SJSA1 (cell line): ENCODE measurements at places on chromosomes 2 and 18.

- H3K36me3 ChIP-seq = peaks cover 4% of the 10 kb centered on the region; the same call in 1 of the 2 replicates
- no peak overlapping the region for H3K27ac ChIP-seq
- H3K4me3 ChIP-seq = no peak overlapping the region
- no peak for DNase-seq
- H3K27me3 ChIP-seq = no peaks in the 10 kb centered on the region
- H3K4me1 ChIP-seq = peaks cover 43% of the 10 kb centered on the region
Measured at GRCh38 chr2:9284521-9285297, 78.1 kb downstream of the ASAP2 start.

DNA sequence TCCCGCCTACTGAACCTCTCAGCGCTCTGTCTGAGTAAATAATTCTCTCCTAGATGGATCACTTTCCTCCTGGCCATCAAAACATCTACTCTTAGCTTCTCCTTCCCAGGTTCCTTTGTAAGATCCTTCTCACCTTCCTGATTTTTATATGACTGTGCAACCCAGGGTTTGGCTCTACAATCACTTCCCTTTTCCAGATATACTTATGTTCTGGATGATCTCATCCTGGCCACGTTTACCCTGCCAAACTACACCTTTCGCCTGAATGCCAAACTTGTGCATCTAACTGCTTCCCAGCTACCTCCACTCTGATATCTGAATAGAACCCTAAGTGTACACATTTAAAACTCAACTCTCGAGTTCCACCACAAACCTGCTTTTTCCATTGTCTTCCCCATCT, 290.5 kb upstream of the REV1 start:
- no peaks in the 10 kb centered on the region for H3K27me3 ChIP-seq
- no peak for DNase-seq
- no peak overlapping the region for H3K27ac ChIP-seq
- no peaks in the 10 kb centered on the region for H3K4me1 ChIP-seq
- H3K36me3 ChIP-seq = no peaks in the 10 kb centered on the region

DNA sequence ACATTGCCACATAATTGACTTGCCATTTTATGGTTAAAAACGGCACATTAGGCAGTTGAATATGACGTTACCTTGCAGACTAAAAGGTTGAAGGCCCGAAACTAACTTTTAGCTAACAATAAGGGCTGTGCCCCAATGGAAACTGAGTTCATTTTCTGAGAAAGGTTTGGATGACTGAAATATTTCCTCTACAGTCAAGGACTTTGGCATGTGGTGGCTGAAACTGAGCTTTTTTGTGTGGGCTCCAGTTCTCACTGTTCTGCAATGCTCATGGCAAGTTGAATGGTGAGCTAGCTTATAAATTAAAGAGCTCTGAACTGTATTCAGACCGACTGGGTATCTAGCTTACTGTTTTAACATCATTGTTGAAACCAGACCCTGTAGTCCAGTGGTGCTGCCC, 23.8 kb upstream of the TXNDC2 start:
- no peaks in the 10 kb centered on the region for H3K4me1 ChIP-seq
- no peak overlapping the region for H3K4me3 ChIP-seq

GRCh38 chr2:10405448-10405847, 42.7 kb downstream of the ODC1 start:
- peak overlapping the region; percentile 66 for H3K27ac ChIP-seq
- DNase-seq = peak; percentile 94
- no peak overlapping the region for H3K4me3 ChIP-seq
- 0 out of 2 replicates have a peak, but pooled peaks cover 3% of the 10 kb centered on the region for H3K36me3 ChIP-seq
- H3K4me1 ChIP-seq = peaks cover 84% of the 10 kb centered on the region
- no peaks in the 10 kb centered on the region for H3K27me3 ChIP-seq

GRCh38 chr2:128644156-128644555, 325.5 kb upstream of the HS6ST1 start:
- DNase-seq = no peak
- H3K4me3 ChIP-seq = no peak overlapping the region
- no peaks in the 10 kb centered on the region for H3K27me3 ChIP-seq
- H3K27ac ChIP-seq = no peak overlapping the region
- no peaks in the 10 kb centered on the region for H3K36me3 ChIP-seq

GRCh38 chr2:367246-367645, 79.4 kb upstream of the ALKAL2 start:
- H3K36me3 ChIP-seq = no peaks in the 10 kb centered on the region
- no peak overlapping the region for H3K4me3 ChIP-seq
- no peak for DNase-seq
- H3K4me1 ChIP-seq = no peaks in the 10 kb centered on the region

- H3K4me1 ChIP-seq = no peaks in the 10 kb centered on the region
- no peak for DNase-seq
- H3K36me3 ChIP-seq = no peaks in the 10 kb centered on the region
- no peak overlapping the region for H3K4me3 ChIP-seq
- no peak overlapping the region for H3K27ac ChIP-seq
Measured at GRCh38 chr18:63111671-63112402, 207.7 kb downstream of the BCL2 start.

DNA sequence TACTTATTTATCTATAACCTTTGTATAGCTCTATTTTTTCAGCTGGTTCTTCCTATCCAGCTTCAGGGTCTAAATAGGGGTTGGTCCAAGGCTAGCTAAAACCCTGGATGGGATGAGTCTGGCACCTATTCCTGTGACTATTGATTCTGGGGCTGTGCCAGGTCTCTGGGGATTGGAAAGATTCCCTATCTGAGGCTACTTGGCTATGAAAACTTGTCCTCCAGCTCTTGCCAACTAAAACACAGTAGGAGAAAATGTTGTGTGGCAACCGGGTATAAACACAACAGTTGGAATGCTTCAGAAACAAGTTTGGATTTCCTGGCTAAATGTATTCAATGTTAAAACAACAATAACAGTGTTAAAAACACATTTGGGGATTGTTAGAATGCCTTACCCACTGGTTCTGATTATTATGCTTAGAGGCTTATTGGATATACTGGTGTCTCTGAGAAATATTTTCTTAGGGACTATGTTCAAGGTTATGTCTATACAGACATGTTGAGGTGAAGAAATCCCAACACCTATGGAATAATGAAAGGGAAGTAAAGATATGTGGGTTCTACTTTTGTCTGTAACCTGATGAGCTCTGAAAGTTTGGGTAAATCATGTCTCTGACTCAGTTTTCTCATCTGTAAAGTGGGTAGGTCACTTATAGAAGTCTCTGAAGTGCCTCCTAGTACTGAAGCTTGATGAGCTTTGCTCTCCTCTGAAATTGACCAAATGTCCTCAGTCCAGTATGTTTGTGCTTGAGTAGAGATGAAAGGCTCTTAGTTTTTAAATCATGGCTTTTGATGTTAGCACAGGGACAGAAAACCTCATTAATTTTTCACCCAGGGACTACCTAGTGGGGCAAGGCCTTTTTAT, 460.7 kb downstream of the MTX2 start:
- no peaks in the 10 kb centered on the region for H3K36me3 ChIP-seq
- no peak overlapping the region for H3K4me3 ChIP-seq
- peaks cover 12% of the 10 kb centered on the region for H3K27me3 ChIP-seq
- no peak overlapping the region for H3K27ac ChIP-seq
